ENCODE measurements at places on chromosomes 13 and 19. TPM values are rescaled to one million over a fixed set of nuclear protein-coding genes. Genes with fewer than 3 reads are reported as not detected.
A peak's percentile ranks its signal among the peaks of the same experiment; 100 is the strongest.

CTXN1 gene
- not detected for total RNA-seq

SULT2A1 gene
- total RNA-seq = not detected

ATP4B gene
- total RNA-seq = not detected

HDGFL2 gene
- total RNA-seq = 36.5 TPM

ANO8 gene
- 17.7 TPM for total RNA-seq

DNA sequence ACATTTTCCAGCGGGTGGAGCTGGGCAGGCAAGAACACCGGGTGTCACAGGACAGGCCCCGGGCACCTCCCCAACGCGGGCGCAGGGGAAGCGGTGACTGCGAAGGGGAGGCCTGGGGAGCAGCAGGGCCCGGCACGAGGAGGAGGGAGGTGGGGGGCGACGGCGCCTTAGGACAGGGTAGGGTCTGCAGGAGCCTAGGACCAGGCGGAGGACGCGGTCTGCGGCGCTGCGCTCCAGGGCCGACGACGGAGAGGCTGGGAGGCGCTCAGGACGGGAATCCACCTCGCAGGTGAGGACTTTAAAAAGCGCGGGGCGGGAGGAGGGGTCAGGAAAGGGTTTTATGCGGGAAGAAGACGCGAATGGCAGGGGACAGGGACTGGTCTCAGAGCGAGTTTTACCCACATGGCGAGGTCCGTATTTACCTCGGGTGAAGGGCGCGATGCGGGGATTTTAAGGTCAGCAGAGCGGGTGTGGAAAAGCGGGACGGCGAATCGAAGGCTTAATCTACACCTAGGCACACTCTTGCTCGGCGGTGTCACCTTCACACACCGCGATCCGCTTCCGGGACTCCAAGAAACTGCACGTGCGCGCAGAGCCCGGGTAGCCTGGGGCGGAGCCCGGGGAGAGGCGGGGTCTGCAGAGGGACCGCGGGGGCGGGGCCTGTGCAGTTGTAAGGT, 13.5 kb downstream of the ERVV-2 start:
- no peaks in the 10 kb centered on the region for H3K36me3 ChIP-seq
- no peaks in the 10 kb centered on the region for H3K27me3 ChIP-seq
- no peak for DNase-seq
- H3K27ac ChIP-seq = no peak overlapping the region
- no peaks in the 10 kb centered on the region for H3K4me1 ChIP-seq
- no peak overlapping the region for H3K4me3 ChIP-seq

DNA sequence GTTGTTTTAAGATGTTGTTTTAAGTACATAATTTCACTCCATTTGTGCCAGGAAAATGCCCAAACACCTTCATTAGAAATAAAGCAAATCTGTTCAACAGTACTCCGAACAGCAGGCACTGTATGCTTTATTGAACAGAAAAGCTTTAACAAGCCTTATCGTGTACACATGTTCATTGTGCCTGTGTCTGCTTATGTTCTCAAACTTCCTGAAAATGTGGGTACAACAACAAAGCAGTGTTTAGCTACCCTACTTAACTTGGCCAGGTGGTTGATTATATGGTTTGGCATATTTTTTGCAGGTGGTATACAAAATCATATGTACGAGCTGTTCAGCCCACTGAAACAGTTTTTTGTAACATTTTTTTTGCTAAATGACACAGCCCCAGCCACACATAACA, 718.0 kb downstream of the DACH1 start:
- DNase-seq = no peak
- no peak overlapping the region for H3K4me3 ChIP-seq
- H3K4me1 ChIP-seq = no peaks in the 10 kb centered on the region
- no peaks in the 10 kb centered on the region for H3K27me3 ChIP-seq
- H3K36me3 ChIP-seq = no peaks in the 10 kb centered on the region

DNA sequence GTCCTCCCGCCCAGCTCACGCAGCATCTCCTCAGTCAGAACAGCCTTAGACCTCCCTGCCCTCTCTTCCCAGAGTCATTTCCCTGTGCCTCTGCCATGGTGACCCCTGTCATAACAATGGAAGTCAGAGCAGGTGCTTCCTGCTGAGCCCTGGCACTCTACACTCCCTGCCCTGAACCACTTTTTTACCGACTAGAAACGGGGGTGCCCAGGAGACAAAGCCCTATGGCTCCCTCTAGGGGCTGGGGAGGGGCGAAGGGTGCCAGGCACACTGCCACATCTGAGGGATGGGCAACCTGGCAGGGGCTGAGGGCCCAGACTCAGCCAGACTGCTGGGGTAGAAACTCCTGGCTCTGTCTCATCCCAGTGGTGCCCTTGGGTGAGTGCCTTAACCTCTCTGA, 16.4 kb downstream of the ZNF574 start:
- no peaks in the 10 kb centered on the region for H3K27me3 ChIP-seq
- peaks cover 28% of the 10 kb centered on the region for H3K36me3 ChIP-seq
- H3K4me3 ChIP-seq = no peak overlapping the region
- no peak overlapping the region for H3K27ac ChIP-seq
- peaks cover 8% of the 10 kb centered on the region for H3K4me1 ChIP-seq

GRCh38 chr13:100333141-100333540, 244.2 kb downstream of the PCCA start:
- H3K4me3 ChIP-seq = no peak overlapping the region
- H3K4me1 ChIP-seq = no peaks in the 10 kb centered on the region

- H3K27ac ChIP-seq = peak overlapping the region; percentile 93
- H3K36me3 ChIP-seq = no peaks in the 10 kb centered on the region
- peak; percentile 76 for DNase-seq
- H3K4me3 ChIP-seq = peak overlapping the region; percentile 90
- peaks cover 35% of the 10 kb centered on the region for H3K4me1 ChIP-seq
- H3K27me3 ChIP-seq = no peaks in the 10 kb centered on the region
These were observed 1.5 kb downstream of the ERF start for GRCh38 chr19:42253245-42254088.

DNA sequence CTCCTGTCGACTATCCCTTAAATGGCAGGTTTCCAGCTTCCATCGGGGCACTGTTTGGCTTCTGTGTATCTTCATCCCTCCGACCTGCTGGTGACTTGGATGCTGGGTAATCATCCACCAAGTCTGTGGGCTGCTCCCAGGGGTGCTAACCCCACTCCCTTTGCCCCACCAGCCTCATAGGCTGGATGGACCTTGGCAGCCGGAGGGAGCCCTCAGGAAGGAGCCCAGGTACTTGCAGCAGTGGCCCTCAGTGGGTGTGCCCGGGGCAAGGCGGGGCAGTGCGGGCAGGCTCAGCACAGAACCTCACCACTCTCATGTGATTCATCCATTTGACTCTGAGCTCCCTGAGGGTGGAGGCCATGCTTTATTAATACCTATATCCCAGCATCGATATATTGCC, 27.4 kb upstream of the TUBGCP3 start:
- H3K27ac ChIP-seq = no peak overlapping the region
- H3K4me1 ChIP-seq = no peaks in the 10 kb centered on the region
- H3K36me3 ChIP-seq = no peaks in the 10 kb centered on the region
- no peak for DNase-seq
- no peak overlapping the region for H3K4me3 ChIP-seq
- no peaks in the 10 kb centered on the region for H3K27me3 ChIP-seq

- H3K36me3 ChIP-seq = no peaks in the 10 kb centered on the region
- H3K27ac ChIP-seq = no peak overlapping the region
These were observed 30.7 kb downstream of the HTR2A start for GRCh38 chr13:46866150-46866549.

GRCh38 chr13:67318860-67319259, 88.7 kb upstream of the PCDH9 start:
- H3K36me3 ChIP-seq = no peaks in the 10 kb centered on the region
- no peak for DNase-seq
- no peaks in the 10 kb centered on the region for H3K4me1 ChIP-seq

DNA sequence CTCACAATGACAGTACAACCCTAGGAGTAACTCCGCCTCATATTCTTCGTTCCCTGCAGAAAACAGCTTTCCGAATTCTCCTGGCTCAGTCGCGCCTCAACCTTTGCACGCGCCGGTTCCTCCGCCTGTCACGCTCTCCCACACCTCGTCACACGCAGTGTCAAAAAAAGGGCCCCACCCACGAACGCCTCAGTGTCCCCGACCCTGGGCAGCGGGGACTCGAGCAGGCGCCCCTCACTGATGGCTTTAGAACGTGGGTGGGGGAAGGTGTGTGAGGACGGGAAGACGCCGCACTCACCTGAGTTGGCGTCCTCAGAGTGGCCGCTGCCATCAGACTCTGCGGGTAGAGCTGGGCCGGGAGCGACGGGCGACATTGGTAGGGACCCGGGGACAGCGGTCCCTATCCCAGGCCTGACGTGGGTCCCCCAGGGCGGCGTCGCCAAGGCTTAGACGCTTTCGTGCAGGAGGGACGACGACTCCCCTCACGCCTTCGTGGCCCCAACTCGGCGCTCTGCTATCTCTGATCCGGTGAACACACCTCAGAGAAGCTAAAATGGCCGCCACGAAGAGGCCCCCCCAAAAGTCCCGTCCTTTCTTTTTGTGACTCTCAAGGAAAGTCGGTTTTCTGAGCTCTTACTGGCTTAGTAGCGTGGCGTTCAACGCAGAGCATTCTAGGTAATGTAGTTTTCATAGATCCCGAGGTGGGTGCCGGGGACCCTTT, at the start of gene ZNF154:
ZNF154 (minus strand) TSS at position 564 of the 721 bp plus-strand sequence; CDS start at position 331, 233 bp downstream.
- H3K27me3 ChIP-seq = no peaks in the 10 kb centered on the region
- H3K4me1 ChIP-seq = peaks cover 5% of the 10 kb centered on the region
- H3K4me3 ChIP-seq = peak within 1 kb of the TSS; percentile 42
- peak; percentile 44 for DNase-seq
- H3K27ac ChIP-seq = peak within 1 kb of the TSS; percentile 66

All from CD4-positive, alpha-beta memory T cell (primary cell).